ENCODE measurements at places on chromosomes 16 and 17.

- no peak for DNase-seq
Measured at GRCh38 chr16:23869052-23869451, 33.3 kb downstream of the PRKCB start.

DNA sequence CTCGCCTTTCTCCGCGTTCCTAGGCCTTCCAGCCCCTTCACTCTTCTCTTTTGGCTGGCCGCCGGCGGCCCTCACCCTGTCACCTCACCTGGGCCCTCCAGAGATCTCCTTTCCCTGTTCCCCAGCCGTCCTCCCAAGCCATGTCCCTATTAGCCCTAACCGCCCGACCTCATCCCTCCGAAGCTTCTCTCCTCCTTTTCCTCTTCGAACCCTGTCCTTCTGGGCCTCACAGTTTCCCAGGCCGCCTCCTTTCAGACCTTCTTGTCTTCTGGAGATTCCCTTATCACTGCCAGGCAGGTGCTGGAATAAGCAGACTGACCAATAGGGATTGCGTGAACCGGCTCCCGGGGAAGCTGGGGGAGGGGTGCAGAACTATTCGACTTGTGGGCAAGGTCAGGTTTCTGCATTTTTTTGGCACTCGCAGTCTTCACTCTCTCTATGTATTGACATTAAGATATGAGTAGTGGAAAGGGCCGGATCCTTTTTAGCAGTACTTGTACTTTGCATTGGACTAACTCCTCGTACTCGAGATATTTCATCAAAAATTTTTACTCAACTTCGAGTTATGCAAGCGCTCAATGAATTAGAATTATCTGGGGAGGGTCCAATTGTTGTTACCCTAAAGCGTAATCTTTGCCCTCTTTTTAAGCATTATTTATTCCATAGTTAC, 690 bp downstream of the RHOT1 start:
- no peak for DNase-seq

- no peak for DNase-seq
Measured at GRCh38 chr16:68284847-68285246, 20.5 kb downstream of the SLC7A6 start.

GRCh38 chr17:66667090-66667489, 167.8 kb upstream of the CACNG5 start:
- no peak for DNase-seq

DNA sequence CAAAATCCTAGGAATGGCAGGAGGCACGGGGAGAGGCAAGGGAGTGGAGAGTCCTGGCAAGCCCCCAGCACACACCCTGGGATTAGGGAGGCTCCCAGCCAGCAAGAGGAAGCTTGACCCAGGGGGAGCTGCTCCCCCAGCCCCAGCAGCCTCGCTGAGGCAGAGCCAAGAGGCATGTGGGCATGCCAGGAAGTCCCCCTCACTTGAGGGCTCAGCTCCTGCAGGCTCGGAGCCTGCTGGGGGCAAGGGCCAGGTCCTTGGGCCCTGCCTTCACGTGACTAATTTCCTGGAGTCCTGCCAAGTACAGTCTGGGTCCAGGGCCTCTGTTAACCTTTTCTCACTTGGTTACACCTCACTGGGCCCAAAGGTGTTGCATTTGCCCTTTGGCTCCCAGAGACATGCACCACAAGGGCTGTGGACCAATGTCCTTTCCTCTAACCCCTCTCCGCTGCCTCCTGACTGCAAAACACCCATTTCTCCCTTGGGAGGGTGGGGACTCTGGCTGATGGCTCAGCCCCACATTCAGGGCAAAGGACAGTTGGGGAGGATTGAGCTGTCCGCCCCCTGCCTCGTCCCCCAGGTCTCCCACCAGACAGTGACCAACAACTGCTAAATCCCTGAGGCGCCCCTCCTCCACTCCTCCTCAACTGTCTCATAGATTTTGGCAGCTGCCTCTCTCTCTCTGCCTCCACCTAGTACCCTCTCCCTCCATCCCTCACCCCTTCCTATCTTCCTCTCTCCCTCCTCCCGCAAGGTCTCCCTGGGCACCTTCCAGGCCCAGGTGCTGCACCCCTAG, 4.4 kb upstream of the SLC47A2 start:
- no peak for DNase-seq

GRCh38 chr17:63001689-63002394, 35.8 kb downstream of the TANC2 start:
- DNase-seq: no peak

DNA sequence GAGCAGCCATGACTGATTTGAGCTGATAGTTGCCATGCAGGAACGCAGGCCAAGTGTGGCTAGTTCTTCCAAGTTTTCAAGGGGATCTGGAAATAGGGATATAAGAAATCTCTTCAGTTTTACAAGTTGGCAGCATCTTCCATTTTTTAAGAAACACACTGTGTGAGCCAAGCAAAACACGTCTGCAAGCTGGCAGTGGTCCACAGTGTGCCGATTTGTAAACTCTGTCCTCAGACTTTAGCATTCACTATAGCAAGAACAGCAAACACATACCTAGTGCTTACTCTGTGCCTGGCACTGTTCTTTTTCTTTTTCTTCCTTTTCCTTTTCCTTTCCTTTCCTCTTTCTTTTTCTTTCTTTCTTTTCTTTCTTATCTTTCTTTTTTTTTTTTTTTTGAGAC, 2.9 kb downstream of the ORAI3 start:
- DNase-seq: no peak

DNA sequence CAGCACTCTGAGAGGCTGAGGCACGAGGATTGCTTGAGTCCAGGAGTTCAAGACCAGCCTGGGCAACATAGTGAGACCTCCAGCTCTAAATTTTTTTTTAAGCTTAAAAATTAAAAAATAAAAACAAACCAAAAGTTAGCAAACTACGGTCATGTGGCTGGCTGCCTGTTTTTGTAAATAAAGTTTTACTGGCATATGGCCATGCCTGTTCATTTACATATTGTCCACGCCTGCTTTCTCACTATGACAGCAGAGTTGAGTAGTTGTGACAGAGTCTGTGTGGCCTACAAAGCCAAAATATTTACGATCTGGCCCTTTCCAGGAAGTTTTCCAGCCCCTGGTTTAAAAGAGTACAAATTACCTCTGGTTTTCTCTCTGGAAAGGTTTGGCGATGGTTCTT, 3.3 kb downstream of the SLX4 start:
- DNase-seq: no peak

DNA sequence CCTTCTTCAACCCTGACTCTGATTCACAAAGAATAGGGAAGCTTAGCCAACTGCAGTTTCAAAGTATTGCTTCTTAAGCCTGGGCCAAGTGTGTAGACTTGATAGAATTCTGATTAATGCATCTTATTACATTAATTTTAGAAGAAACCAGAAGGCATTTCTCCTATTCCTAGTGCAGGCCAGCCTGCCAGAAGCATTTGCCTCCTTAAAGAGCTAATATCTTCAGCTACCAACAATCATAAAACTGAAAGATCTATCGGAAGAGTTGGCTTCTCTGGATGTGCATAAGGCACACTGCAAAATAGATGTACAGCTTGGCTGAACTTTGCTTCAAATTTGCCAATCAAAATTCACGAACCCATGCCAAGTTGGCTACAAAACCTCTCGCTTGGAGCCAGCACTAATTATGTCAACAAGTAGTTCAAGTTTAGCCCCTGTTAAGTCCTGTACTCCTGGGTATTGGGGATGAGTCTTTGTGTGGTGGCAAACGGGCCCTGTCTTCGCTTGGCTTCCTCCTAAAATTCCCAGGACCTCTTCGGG, 717.8 kb downstream of the WWOX start:
- DNase-seq: no peak

DNA sequence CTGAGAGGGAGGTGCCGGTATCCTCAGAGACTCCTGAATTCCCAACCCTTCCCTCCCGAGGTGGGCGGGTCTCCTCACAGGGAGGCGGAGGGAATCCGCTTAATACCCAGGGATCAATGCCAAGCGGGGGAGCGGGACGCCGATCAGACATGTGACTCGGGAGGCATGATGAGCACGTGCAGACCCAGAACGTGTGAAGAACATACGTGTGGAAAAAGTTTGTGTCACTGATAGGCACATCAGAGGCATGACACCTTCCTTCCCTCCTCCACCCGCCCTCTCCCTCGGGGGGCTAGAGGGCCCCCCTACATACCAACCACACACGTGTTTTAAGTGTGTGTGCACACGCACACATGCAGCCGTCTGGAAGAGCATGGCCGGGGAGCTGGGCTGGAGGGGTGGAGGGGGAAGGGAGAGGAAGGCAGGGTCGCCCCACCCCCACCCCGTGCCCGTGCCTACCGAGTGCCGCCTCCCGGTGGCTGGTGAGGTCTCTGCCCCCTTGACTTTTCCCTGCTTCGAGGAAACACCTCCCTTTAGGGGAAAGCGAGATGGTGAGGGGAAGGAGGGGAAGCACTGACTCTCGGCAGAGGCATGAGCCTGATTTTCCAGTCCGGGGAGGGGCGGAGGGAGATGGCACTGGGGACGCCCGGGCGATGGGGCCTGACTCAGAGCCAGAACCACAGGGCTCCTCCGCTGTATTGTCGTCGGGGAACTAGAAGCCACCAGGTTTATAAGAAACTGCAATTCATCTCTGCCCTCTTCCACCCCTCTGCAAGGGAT, 12.1 kb upstream of the TBX21 start:
- peak; percentile 97 for DNase-seq

GRCh38 chr17:12691173-12691572, 25.5 kb downstream of the MYOCD start:
- DNase-seq: no peak

DNA sequence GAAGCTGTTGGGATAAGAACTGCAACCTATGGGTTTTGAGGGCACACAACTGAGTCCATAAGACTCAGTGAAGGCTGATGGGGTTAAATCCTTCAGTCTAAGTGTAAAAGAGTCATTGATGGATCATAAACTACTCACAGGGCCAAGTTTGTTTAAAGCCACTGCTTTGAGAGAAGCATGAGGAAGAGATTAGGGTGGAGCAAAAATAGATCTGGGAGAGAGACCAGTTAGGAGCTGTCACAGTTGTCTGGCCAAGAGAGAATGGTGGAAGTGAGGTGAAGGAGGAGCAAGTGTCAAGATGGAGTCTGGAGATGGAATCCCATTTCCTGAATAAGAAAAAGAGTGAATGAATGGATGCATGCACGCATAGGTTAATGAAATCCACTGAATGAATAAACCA, 379.1 kb upstream of the CDH11 start:
- DNase-seq: no peak

GRCh38 chr17:6578491-6578890, 22.1 kb upstream of the PITPNM3 start:
- DNase-seq: no peak

DNA sequence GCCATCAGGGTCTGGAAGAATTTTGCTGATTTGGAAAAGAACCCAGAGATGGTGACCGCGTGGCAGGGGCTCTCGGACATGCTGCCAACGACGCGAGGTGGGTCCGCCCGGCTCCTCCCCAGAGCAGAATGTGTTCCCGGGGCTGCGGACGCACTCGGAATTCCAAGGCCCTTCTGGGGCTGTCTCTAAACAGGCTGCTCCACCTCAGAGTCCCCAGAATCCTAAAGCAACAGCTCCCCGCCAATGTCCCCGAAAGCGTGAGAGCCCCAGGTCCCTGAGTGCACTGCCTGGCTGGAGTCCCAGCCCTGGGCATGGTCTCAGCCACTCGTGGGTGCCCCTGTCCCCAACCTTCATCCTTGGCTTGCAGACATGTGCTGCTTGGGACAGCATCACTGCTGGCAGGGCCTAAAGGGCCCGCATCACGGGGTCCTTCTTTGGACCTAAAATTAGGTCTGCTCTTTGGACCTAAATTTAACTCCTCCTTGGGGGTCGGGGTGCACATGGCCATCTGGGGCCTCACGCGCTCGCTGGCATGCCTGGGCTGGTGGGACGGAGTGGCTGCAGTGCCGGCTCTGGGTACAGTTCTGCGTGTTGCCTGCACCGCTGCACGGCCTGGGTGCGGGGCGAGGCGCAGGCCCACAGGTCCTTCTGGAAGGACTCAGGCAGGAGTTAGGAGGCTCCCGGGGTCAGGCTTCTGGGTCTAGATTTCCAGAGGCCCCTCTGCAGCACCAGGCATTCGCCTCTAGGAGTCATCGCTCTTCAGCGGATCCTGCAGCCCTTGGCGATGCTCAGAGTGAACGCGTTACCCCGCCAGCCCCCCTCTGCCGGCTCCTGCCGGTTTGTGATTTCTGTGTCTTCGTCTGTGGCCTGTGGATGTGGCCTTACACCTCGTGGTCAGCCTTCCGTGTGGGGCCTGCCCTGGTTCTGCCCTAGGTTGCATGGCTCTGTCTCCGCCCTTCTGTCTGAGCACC, 41.9 kb upstream of the CHMP6 start:
- no peak for DNase-seq

DNA sequence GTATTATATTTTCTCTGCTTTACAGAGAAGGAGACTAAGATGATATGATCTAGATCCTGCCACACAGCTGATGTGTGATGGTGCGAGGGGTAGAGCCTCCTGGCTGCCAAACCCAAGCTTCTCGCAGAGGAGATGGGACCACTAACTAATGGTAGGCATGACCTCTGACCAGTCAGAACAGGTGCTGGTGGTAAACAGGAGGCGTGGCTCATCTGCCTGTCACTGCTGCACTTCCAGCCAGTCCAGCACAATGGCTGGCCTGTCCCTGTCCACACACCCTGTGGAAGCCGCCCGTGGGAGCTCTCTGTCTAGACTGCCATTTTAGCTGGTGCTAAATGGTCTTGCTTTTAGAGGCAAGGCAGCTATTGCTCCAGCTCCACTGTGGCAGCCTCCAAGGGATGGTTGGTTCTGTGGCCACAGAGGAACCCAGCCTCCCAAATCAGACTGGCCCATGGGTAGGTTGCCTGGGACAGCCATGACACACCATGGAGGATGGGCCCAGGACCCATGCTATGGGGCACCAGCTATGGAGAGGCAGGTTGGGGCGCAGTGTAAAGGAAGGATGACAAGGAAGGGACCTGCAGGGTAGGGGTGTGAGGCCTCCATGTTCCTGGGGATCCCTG, 86.7 kb downstream of the KSR1 start:
- no peak for DNase-seq

DNA sequence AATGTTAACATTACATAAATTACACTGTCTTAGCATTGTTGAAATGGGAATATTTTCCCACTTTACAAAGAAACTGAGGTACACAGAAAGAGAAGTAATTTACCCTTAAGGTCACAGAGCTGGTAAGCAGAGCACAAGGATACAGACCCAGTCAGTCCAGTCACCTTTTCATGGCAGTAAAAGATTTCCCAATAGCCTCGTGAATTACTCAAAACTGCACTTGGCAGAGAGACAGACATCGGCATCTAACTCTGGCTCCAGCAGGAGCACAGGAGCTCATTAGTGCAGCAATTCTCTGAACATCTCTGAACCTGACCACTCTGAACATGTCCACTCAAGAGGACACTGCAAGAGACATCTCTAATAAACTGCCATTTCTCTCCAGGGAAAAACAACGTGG, 3.1 kb downstream of the TEX2 start:
- no peak for DNase-seq

DNA sequence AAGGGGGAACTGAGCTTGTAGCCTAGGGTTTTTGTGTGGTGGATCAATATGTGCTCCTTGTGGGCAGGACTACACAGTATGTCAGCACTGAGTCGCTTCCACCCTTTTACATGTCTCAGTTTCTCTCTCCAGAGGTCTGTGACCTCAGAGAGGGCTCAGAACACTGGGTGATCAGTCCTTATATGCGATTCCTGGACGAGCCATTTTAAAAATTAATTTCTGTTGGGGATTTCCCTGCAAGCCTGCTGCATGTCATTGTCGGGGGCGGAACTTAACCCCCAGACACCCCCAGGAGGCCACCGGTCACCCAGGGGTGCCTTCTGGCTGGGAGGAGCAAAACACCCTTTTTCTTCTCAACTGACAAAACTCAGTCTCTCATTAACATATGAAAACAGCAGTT, 14.1 kb downstream of the DHRS7B start:
- no peak for DNase-seq

- no peak for DNase-seq
Measured at GRCh38 chr16:79593074-79593531, 7.4 kb downstream of the MAF start.

- no peak for DNase-seq
Measured at GRCh38 chr17:75875940-75876189, 2.5 kb downstream of the TRIM47 start.

Measured in activated CD4-positive, alpha-beta T cell treated with anti-CD3 and anti-CD28 coated beads, Interleukin-2, amount 50 U/mL, for 24 hours (primary cell).